ENCODE measurements at places on chromosomes 3 and 15. TPM values are rescaled to one million over a fixed set of nuclear protein-coding genes. Genes with fewer than 3 reads are reported as not detected.

DNA sequence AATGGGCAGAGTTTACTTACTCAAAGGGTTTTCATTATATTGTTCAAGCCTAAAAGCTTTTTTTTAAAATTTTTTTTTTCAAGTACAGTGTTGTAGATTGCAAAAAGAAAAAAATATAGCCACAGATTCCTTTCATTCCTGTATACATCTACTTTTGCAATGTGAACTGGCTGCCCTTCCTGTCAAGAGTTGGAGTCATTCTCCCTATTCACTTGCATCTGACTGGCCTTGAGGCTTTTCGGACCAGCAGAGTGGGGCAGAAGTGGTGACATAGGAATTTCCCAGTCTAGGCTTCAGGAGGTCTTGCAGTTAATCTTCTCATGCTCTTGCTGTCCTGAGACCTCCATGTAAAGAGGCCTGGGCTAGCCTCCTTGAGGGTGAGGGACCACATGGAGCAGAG, 218.3 kb upstream of the CFAP20DC start:
- DNase-seq, result no peak

DNA sequence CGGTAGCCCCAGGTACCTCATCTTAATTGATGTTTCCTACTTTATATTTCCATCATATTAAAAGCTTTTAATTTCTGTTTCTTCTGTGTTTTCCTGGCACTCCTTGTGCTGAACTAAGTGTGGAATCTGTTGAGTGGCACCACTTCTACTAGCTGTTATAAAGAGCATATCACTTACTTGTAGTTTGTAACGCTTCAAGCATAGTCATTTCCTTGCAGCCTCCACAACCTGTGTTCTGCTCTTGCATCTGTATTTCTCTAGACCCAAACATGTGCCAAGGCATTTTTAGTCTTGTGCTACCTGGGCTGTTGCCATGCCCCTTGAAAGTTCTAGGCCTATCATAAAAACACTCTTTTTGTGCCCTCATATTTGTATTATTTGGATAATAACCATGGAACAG, 16.0 kb downstream of the ZNF654 start:
- no peak for DNase-seq

The CEP97 gene
- 10.7 TPM for total RNA-seq

The GOLGA8H gene
- total RNA-seq, result not detected

- DNase-seq, result peak; percentile 40
These were observed 11.4 kb upstream of the MGA start for GRCh38 chr15:41648770-41649169.

The TRIM59 gene
- total RNA-seq, result 42.4 TPM

DNA sequence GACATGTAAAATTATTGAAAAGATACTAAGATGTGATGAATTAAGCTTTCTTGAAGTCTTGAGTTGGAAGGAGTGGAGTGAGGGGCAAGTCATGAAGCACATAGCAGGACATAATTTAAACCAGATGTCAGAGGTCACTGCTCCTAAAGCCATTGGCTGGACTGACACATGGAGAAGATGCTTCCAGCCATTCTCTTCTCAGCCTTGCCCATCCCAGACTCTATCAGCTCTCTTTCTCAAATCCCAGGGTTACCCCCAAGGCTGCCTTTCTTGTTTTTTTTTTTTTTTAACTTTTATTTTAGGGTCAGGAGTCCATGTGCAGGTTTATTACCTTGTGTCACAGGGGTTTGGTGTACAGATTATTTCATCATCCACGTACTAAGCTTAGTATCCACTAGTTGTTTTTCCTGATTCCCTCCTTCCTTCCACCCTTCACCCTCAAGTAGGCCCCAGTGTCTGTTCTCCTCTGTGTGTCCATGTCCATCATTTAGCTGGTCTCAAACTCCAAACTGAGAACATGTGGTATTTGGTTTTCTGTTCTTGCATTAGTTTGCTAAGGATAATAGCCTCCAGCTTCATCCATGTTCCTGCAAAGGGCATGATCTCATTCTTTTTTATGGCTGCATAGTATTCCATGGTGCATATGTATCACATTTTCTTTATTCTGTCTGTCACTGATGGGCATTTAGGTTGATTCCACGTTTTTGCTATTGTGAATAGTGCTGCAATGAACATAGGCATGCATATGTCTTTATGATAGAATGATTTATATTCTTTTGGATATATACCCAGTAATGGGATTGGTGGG, 18.9 kb downstream of the XIRP1 start:
- no peak for DNase-seq

The ZNF774 gene
- total RNA-seq, result 2.7 TPM

DNA sequence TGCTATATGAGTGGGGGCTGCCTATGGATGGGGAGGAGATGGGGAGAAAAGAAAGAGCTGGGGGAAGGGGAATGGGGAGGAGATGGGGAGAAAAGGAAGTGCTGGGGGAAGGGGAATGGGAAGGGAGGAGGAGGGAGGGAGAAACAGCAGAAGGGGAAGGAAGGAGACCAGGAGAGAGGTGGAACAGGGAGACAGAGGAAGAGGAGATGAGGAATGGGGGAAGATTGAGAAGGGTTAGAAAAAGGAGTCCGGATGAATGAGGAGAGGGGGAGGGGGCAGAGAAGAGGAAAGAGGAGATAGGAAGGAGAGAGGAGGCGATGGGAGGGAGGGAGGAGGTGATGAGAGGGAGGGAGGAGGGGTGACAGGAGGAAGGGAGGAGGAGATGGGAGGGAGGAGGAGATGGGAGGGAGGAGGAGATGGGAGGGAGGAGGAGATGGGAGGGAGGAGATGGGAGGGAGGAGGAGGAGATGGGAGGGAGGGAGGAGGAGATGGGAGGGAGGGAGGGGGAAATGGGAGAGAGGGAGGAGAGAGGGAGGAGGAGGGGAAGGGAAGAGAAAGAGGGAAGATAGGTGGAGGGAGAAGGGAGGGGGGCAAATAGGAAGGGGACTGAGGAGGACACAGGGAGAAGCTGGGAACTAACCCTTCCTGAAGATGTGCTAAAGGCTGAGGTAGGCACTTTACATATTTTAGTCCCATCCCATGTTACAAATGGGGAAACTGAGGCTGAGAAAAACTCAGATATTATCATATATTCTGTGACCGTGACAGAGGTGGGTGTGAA, 6.6 kb upstream of the BCL2L10 start:
- no peak for DNase-seq

DNA sequence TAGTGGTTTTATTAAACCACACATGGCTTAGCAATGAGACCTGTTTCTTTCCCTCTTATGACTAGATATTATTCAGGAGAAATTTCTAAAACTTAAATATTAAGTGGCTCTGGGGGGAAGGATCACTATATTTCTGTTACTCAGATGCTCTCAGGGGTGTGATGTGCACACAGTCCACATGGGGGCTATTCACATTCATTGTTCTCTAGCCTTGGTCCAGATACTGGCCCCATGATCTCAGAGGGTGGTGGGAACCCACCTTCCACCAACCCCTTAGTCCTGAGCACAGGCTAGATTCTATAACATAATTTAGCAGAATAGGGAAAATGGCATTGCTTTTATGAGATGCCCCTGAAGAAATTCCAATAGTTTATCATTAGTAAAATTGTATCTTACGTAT, 149.0 kb upstream of the ST8SIA2 start:
- DNase-seq, result no peak

The TMEM266 gene
- total RNA-seq, result not detected

DNA sequence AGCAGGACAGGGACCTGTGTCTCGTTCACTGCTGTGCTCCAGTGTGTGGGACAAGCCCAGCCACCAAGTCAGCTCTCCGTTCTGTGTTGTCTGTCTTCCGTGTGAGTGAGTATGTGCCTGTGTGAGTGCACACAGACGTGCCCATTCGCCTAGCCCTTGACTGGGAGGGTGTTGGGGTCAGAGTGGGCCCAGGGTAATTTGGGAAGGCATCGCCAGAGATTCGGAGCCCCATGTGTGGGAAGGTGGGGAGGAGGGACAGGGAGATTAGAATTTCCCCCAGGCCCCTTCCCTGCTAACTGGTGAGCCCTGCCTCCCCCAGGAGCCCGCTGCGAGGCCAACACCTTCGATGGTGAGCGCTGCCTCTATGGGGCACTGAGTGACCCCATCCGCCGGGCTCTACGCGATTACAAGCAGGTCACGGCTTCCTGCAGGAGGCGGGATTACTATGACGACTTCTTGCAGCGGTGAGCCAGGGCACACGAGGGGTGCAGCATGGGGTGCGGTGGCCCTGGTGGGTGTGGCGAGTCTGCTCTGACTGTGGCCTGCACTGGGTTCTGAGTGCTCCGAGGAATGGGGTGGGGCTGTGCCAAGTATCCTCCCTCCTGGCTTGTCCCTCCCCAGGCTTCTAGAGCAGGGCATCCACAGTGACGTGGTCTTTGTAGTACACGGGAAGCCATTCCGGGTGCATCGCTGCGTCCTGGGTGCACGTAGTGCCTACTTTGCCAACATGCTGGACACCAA, 3.1 kb downstream of the ABTB1 start:
- DNase-seq, result no peak

DNA sequence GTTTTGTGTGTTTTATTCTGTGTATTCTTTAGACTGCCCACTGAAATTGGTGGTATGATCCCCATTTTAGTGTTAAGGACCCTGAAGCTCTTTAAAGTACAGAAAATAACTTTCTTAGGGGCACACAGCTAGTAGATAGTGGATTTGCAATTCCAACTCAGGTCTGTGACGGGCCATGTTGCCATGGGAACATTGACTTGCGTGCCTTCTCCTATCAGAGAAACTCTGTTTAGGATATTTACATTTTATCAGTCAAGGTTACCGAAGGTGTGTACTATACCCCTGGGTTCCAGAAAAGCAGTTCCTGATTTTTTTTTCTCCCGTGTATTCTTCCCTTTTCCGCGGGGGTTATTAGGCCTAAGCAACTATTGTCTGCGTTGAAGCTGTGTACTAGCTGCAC, 19.4 kb downstream of the MYZAP start:
- no peak for DNase-seq

DNA sequence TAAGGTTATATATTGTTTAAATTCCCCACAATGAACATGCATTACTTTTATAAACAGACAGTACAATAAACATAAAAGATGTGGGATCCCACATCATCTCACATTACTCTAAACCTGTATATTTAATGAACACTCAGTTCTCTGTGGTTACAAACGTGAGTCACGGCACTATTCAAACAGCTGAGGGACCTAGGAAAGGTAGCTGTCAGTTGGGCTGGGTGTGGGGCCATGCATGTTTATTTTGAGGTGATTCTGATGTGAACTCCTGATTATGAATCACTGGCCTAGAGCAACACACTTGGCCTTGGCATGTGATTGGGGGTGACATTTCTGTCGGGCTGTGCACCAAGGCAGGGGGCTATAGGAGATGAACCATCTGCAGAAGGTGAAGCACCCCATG, 147.6 kb upstream of the HACD2 start:
- DNase-seq, result peak; percentile 87

- peak; percentile 8 for DNase-seq
These were observed 41.1 kb downstream of the LYZL4 start for GRCh38 chr3:42369304-42369703.

- no peak for DNase-seq
These were observed 47.3 kb downstream of the ATP8B4 start for GRCh38 chr15:50071551-50072258.

- no peak for DNase-seq
These were observed 171.8 kb upstream of the WNT5A start for GRCh38 chr3:55658690-55659562.

GRCh38 chr3:80771085-80771484, 990.4 kb downstream of the GBE1 start:
- no peak for DNase-seq

The EFHB gene
- total RNA-seq, result 0.74 TPM

GRCh38 chr3:72152551-72153476, 367.9 kb upstream of the PROK2 start:
- DNase-seq, result peak; percentile 23

The PAK6 gene
- total RNA-seq, result not detected

- no peak for DNase-seq
These were observed 51.7 kb downstream of the OTOL1 start for GRCh38 chr3:161548301-161548700.

- peak; percentile 1 for DNase-seq
These were observed 166.7 kb upstream of the PRICKLE2 start for GRCh38 chr3:64392001-64392400.

The TRH gene
- total RNA-seq, result not detected

The PRR23A gene
- total RNA-seq, result not detected

DNA sequence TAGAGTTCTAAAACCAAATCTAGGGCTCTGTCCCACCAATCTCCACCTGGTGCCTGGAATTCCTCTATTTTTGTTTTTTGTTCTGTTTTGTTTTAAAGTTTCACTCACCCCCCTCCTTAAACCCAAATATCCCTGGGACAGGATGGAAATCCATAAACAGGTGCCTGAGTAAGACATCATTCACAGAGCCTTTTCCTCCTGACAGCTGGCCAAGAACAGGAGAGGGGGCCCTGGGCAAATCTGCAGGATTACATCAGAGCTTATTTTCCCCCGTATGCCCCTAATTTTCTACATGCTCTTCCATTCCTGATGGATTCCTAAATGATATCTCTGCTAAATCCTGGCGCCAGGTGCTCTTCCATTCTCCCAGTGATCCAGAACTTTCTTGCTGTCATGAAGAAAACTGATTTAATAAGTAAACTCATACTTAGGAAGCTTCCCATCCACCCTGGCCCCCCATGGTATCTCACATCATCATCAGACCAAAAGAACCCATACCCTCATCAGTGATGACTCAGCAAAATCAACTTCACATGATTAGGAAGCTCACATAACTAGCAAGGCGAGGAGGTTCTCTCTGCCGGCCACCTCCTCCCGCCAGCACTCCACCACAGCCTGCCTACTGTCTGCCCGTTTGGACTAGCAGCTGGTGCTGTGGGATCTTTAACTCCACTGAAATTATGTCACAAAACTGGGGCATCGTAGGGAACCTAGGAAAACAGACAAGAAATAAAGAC, 61.0 kb downstream of the LIPC start:
- DNase-seq, result no peak

DNA sequence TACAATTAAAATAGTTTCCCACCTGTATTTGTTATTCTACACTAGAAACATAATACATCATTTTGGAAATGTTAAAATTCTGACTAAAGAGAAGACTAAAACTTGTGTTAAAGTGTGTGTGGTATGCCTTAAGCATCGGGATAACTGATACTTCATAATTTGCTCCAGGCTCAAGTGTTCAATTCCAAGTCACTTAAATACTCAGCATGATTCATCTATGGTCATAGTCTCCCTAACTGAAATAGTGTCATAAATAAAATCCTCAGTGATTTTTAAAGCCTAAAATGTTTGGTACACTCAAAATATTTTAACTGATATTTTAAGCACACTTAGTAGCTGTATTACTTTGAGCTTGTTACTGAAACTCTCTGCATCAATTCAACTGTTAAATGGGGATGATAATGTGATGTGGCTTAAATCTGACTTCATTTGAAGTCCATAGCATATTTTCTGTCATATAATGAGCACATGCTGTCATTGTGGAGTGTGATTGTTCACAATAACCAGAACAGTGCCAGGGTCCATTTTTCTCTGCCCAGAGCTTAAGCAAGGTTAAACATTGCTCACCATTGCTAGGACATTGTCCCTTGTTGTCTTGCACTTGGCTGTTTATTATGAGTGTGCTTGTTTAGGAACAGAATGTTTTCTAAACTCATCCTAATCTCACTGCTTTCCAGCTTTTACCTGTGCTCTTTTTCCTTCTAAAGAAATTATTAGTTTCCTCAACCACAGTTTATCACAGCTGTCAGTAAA, 122.2 kb downstream of the KLHL25 start:
- peak; percentile 29 for DNase-seq
